Astrocyte of the hippocampus (primary cell): ENCODE measurements at places on chromosomes 12 and 14.

DNA sequence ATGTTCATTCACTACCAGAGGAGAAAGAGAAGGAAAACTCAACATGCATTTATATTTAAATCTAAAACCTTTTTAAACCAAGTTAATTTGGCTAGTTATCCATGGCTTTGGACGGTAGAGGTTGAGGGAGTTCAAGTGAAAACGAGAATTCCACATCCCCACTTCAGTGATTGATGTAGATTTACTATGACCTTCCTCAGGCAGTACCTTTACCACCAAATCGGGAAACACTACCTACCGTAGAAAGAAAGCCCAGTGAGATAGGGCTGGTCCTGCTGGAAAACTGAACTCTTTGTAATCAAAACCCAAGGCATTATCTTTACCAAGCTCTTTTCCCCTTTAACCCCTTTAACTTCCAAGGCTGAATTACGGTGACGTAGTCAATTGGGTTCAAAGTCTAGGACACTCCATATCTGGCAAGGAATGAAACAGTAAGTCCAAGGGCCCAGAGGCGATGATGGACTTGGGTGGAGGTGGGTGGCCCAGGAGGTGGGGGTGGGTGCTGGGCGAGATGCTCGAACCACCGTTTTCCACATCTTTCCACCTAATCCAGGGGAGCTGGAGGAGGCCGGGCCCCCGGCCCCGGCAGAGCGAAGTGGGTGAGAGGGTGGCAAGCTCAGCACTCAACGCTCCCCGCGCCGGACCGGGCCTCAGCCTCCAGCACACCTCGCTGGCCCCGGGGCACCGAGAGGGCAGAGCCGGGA lies 618 bp downstream of the SEC23A start:
- DNase-seq: peak; percentile 60

DNA sequence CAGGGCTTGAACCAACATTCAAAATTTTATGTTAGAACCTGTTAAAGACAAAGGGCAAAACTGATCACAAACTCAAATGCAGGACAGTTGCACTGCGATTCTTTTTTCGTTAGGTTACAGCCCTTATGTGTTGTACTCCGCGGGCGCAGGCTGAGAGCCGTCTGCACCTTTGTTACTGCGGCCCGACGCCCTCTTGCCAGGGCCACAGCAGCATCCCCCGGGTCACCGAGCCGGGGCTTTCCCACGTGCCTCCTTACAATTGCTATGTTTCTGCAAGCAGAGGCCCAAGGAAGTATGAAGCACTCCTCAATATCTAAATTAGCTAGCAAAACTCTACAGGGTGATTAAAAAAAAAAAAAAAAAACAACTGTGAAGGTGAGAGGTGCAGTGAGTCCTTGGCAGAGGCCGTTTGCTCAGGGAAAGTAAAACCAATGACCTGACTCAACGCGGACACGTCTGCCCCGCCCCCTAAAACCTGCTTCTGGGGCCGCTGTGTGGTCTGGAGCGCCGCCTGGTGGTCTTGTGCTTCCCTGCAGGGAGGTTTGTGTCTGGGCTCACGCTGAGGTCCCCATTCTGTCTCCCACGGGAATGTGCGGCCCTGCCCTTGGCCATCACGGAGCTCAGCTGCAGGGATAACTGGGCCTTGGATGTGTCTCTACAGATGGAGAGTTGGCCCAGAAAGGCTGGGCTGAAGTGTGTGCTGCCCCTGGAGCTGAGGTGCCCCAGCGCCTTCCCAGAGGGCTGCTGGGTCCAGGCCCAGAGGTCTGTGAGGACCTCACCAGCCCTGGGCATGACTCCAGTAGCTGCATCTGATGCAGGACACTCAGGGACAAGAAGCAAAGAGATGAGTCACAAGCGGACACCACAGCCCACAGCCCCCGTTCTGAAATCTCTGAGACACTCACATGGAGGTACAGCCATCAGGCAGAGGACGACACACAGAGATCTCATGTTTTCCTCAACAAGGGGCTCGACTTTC lies 418.5 kb downstream of the TMEM121 start:
- no peak for DNase-seq

- no peak for DNase-seq
Measured at GRCh38 chr12:100031836-100032235, 47.1 kb upstream of the ANKS1B start.

GRCh38 chr12:6264402-6265037 lies 46.0 kb upstream of the PLEKHG6 start:
- no peak for DNase-seq

DNA sequence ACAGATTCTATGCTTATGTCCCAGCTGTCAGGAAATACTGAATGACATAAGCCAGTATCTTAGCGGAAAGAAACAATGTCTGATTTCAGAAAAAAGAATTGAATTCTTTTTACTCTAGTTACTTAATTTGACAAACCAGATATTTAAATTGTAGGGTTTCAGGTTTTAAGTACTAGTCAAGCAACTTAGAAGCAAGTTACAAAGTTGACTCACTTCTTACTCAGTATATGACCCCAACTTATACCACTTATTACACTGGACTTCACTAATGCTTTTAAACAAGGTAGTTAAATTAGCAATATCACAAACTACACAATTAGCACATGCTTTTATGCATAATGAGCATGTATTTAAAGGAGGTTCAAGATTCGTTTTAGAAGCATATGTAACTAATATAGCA lies 7.1 kb downstream of the GMFB start:
- DNase-seq: no peak

DNA sequence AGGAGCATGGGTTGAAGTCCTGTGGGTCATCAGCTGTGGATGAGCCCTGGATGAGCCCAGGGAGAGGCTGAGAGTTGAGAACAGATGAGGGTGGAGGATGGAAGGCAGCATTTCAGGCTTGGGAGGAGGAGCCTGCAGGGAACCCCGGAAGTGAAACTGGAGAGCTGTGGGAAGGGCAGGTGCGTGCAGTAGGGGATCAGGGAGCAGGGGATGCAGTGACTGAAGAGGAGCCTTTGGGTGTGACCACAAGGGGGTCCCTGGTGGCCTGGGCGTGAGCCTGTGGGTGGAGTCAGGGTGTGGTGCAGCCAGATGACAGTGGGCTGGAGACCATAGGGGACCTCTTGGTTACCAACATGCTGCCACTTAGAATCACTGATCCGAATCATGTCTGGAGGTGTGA lies 115.5 kb downstream of the PAPOLA start:
- DNase-seq: no peak

DNA sequence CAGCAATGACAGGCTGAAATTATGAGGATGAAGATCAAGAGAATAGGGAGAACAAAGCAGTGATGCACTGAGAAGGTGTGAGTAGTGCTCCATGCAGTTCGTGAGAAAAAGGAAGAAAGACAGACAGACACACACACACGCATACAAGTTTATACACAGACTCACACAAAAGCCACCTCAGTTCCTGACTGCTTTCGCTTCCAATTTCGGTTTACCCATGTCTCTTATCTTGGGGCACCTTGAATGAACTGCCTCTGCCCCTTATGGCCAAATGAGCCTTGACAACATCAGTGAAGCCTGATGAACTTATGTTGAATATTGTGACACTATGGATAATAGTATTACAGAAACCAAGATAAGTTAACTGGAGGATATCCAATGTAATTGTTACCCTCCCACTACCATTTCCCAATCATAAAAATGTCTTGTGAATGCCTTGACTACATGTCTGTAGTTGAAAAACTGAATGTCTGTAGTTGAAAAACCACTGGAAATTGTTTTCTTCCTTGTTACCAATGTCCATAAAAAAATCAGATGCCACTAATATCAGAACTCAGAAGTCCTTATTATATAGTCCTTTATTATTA lies 380.4 kb upstream of the DDHD1 start:
- DNase-seq: no peak

DNA sequence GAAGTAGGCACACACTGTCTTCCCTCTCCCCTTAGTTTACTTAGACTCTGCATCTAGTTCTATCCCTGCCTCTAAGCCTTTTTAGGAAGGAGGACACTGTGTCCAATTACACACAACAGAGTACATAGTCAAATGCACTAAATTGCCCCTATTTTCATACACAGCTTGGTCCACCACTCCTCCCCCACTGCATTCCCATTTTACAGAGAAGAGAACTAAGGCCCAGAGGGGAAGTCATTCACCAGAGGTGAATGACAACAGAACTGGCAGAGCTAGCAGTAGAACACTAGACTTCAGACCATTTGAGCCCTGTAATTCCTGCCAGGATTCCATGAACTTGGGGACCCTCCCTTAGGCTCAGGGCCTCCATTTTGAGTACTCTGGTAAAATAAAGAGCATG lies 1.1 kb upstream of the JPH4 start:
- no peak for DNase-seq

DNA sequence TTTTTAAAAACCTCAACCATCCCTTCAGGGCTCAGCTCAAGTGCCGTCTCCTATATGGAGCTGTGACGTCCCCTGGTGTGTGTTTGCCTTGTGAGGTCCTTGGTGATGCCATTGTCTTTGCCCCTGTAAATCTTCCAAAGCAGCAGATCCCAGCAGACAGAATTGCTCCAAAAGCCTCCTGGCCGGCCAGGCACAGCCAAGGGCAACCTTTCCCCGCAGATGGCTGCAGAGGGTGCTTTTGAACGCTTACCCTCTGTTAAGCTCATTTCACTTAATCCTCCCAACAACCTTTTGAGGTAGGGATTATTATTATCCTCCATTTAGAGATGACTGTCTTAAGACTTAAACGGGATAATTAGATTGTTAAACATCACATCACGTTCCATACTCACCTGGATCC lies 51.4 kb downstream of the RFX4 start:
- DNase-seq: no peak

GRCh38 chr14:93727039-93727740 lies 61.1 kb downstream of the PRIMA1 start:
- no peak for DNase-seq

- no peak for DNase-seq
Measured at GRCh38 chr12:118641249-118641648, 264.9 kb downstream of the SUDS3 start.

DNA sequence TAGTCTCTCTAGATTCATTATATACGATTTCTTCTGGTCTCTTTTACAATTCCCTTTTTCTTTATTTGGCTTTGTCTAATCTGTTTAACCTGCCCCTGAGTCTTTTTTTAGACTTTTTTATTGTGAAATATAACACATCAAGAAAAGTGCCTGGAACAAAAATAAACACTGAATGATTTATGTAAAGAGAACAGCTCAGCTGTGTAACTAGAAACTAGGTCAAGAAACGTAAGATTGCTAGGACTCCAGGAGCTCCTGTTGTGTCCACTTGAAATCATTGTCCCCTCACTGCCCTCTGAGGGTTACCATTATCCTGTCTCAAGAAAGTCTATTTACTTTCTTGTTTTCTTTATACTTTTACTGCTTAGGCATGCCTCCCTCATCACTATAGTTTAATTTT lies 23.1 kb downstream of the EXD2 start:
- no peak for DNase-seq

GRCh38 chr12:90982170-90982569 lies 22.6 kb downstream of the EPYC start:
- no peak for DNase-seq

DNA sequence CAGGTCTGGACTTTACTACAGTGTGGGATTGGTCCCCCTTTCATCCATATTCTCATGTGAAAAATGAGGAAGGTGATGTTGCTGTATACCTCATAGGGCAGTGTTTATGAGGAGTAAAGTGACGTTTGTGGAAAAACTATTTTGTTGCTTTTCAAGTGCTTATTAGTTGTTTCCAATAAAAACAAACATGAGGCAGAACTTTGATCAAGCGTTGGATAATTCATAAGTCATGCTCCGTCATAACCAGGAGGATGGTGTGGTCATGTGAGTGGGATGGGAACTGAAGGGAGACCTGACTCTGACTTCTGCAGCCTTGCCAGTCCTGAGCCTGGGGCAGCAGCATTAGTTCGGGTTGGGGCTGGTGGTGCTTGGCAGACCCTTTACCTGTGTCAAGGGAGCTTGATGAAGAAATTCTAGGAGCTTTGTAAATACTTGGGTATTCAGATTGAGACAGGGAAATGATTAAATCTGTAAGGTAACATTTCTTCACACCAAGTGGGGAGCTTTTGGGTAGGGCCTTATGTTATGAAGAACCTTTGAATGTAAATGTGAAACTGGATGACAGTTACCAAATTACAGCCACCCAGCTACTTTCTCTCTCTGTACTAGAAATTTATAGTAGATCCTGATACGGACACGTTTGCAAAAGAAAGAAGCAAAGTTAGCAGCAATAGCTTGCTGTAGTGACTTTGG lies 462.4 kb upstream of the RGS6 start:
- DNase-seq: no peak

GRCh38 chr12:77002382-77002781 lies 63.0 kb downstream of the E2F7 start:
- DNase-seq: no peak

GRCh38 chr14:30204431-30204980 lies 276.9 kb upstream of the PRKD1 start:
- no peak for DNase-seq

GRCh38 chr14:106201376-106201775 lies 675.0 kb downstream of the TMEM121 start:
- DNase-seq: no peak

DNA sequence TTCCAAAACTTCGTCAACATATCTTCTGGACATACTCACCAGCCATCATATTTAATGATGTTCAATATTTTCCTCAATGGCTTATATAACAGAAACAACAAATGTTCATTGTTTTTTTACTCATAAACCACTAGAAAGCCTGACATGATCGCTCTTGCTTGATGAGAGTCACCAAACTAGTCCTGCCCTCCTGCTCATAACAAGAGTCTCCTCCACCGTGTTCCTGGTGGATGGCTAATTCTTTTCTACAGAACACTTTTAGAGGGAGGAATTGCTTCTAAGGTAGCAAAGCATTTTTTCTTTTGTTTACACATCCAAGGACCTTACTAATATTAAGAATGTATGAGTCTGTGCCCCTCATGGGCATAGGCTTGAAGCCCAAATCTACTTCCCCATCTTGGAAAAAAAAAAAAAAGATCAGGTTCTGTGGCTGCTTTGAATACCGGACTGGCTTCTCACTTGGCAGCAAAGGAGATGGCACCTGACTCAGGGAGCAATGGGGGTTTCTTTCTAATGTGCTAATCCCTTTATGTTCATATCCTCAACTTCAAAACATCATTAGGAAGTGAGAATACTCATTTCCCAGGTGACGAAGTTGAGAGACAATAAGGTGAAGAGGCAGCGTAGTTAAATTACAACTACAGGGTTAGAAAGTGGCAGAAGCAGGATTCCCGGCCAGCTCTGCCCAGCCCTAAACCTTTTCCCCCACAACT lies 188.8 kb downstream of the EPS8 start:
- DNase-seq: no peak

DNA sequence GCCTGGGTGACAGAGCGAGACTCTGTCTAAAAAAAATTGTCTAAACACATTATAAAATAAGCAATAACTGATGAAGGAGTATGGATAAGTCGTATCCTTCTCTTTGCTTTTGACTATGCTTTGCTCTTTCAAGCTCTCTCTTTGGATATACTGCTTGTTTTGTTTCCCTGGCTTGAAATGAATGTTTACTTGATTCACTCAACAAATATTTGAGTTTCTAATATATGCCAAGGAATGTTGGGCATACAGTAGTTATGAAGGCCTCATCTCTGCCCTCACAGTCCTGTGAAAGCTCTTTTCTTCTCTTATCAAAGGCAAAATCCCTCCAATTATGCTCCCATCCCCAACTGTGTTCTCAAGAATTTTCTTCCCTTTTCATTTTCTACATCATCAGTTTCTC lies 123.5 kb downstream of the PTPRR start:
- peak; percentile 5 for DNase-seq

- no peak for DNase-seq
Measured at GRCh38 chr12:117279606-117280005, 81.8 kb downstream of the NOS1 start.

- peak; percentile 74 for DNase-seq
Measured at GRCh38 chr12:56206452-56207166, 15.1 kb downstream of the RNF41 start.
